ENCODE measurements at places on chromosomes 6 and 20. TPM values are rescaled to one million over a fixed set of nuclear protein-coding genes. Genes with fewer than 3 reads are reported as not detected.

Gene VPS52
- 59.8 TPM for polyA plus RNA-seq

Gene VPS16
- polyA plus RNA-seq: 33.5 TPM

Gene HDAC2
- polyA plus RNA-seq: 133 TPM

Gene LAMP5
- polyA plus RNA-seq: 4.6 TPM

Gene PLTP
- polyA plus RNA-seq: 25.2 TPM

Gene TMEM74B
- 58.5 TPM for polyA plus RNA-seq

Gene GGTLC1
- polyA plus RNA-seq: 0.16 TPM

Gene NDUFAF4
- polyA plus RNA-seq: 30.6 TPM

Gene SIRPB2
- 1.4 TPM for polyA plus RNA-seq

- peak; percentile 28 for DNase-seq
Observed at GRCh38 chr6:162538643-162539064, 188.9 kb downstream of the PRKN start.

GRCh38 chr6:146968041-146968760 is 236.0 kb upstream of the STXBP5 start:
- DNase-seq: no peak

DNA sequence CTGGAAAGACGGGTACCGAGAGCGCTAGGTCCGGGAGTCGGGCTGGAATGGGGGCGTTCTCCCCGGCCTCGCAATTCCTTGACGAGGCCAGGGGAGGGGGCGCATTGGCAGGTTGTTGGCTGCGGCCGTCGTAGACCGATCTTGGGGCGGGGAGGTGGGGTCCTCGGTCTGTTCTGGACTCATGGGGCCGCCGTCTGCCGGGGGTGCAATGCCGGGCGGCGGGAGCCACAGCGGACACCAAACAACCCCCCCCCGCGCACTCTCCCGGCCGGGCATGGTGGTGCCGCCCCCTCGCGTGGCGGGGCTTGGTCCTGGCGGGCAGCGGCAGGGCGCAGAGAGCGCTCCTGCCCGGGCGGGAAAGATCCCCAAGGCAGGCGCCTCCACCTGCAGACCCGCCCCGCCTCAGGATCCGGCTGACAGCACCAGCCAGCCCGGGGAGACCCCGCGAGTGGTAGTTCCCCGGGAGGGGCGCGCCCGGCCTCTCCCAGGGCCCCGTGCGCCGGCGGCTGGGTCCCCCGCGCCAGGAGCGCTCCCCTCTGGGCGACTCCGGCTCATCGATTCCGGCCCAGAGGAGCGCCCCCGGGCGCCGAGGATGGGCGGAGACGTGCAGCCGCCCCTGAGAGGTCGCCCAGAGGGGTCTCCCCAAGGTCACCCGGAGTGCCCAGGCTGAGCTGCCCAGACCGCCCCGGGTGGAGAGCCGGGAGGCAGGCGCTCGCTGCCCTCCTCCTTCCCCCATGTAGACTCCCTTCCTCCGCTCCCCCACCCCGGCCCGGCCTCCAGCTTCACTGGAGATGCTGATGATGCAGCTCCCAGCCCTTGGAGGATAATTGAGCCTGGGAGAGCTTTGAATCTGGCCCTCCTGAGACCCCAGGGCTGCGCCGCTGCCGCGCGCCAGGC is 709 bp downstream of the PPP1R16B start:
- DNase-seq: no peak

DNA sequence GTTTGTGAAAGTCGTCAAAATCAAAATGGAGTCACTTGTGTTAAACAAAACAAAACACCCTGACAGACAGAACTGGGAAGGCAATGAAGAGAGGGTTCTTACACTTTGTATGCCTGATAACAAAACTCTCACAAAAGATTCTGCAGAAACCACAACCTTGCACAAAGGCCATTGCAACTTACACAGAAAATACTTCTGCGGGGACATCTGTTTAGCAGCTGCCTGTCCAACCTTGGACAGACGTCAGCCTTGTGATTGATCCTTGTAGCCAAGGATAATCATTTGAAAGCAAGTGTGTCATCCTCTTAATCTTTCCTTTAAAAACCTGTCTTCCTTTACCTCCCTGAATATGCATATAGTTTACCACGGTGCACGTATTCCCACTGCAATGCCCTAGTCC is 17.0 kb upstream of the SLC22A3 start:
- DNase-seq: no peak

DNA sequence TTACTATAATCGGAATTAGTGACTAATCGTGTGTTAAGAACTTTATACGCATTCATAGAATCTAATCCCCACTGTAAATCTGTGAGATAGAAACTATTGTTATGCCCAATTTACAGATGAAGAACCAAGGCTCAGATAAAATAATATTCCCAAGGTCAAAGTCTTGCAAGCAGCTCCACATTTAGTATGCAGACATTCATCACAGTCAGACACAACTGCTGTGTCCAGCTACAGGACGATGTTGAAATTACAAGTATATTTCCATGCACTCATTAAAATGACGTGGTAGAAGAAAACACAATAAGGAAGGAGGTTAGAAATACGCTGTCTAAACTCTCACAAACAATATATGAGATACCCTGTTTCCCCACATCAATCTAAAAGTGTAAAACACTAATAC is 82.5 kb downstream of the PREX1 start:
- DNase-seq: no peak

- no peak for DNase-seq
Observed at GRCh38 chr6:16728513-16729182, 32.6 kb downstream of the ATXN1 start.

DNA sequence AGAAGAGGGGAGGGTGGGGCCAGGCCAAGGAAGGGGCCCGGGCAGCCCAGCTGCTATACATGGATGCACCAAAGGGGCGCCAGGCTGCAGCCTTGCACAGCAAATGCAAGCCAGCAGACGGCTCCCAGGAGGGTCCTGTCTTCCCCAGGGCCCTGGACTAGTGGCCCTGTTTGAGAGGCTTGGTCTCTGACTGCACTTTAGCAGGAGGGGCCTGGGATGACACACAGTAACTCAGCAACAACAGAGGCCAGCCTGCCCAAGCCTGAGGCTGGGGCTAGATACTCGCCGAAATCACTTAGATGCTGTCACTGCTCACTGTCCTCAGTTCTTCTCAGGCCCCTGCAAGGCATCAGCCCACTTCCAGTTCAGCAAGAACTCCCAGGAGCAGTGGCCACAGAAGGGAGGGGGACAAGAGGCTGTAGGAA is 73.5 kb downstream of the TRAM2 start:
- no peak for DNase-seq

GRCh38 chr6:122035173-122035572 is 364.3 kb upstream of the HSF2 start:
- DNase-seq: no peak

DNA sequence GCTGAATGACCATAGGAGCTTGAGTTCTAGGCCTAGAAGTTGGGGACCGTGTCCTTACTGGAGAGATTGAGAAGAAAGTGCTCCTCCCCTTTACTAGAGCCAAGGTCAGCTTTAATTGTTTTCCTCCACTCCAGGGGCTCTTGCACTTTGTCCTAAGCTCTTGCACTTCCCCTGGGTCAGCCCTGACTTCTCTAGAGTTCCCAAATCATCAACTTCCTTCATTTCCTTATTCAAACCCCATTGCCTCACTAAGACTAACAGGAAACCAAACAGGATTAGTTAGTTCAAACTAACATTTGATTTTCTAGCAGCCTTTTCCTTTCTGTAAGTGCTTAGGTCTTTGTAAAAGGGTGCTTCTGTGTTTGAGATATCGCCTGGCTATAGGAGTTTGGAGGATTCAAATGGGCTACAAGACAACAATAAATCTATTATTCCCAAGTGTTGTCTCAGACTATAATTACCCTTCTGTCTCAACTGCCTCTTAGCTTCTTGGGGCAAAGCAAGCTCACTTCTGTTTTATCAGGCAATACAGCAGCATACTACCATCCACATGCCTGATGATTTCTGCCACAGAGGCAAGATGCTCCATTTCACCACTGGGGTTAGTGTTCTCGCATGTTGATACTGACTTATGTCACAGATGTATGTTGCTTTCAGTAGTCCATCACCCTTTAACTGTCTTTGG is 12.8 kb upstream of the DTNBP1 start:
- DNase-seq: no peak

GRCh38 chr6:144879436-144879835 is 594.3 kb downstream of the UTRN start:
- no peak for DNase-seq

GRCh38 chr6:101716810-101717209 is 323.3 kb downstream of the GRIK2 start:
- DNase-seq: no peak

GRCh38 chr6:6495851-6496250 is 92.7 kb upstream of the LY86 start:
- no peak for DNase-seq

- DNase-seq: no peak
Observed at GRCh38 chr6:162173466-162173865, 554.1 kb downstream of the PRKN start.

DNA sequence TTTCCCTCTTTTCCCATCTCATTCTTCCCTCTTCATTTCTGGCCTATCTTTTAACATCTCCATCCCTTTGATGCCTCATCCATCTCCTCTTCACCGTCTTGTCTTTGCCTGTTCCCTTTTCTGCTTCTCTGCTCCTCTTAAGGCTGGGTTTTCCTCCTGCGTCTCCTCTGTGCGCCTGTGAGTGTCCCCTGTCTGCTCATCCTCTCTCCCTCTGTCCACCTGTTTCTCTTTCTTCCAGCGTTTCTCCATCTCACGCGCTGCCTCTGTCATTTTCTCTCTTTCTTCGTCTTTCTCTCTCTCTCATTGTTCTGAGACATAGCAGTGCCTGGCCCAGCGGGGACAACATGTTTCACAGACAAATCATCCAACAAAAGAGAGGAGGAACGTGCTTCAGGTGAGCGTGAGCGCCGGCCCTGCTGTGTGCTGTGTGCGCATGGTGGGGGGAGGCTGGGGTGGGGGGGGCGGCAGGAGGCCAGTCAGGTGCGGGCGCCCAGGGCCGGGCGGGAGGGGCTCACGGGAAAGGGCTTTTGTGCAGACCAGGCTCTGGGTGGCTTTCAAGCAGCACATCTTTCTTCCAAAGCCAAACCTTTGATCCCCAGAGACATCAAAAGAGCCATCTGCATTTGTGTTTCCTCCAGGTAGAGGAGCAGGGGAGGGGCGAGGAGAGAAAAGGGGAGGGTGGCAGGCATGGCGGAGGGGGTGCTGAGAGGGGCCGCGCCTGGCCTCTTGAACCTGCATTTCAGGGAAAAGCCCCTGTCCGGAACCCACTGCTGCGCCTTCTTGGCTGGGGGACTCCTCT is 121.3 kb downstream of the VEGFA start:
- no peak for DNase-seq

GRCh38 chr6:140046016-140046632 is 671.7 kb upstream of the CITED2 start:
- no peak for DNase-seq

GRCh38 chr6:24931718-24932691 is 3.8 kb downstream of the RIPOR2 start:
- DNase-seq: no peak

- no peak for DNase-seq
Observed at GRCh38 chr6:19465256-19465655, 371.9 kb upstream of the ID4 start.

DNA sequence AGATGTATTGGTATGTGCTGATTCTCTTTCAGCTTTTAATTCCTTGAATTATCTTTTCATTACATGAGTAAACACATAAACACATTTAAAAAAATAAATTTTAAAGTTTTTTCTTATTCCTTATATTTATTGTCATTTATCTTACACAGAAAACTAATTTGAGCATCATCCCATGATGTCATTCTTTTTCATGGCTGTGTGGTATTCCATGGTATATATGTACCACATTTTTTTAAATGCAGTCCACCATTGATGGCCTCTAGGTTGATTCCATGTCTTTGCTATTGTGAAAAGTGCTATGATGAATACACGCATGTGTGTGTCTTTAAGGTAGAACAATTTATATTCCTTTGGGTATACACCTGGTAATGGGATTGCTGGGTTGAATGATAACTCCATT is 33.3 kb downstream of the OTOR start:
- no peak for DNase-seq

GRCh38 chr6:84770521-84770920 is 6.1 kb upstream of the TBX18 start:
- no peak for DNase-seq

DNA sequence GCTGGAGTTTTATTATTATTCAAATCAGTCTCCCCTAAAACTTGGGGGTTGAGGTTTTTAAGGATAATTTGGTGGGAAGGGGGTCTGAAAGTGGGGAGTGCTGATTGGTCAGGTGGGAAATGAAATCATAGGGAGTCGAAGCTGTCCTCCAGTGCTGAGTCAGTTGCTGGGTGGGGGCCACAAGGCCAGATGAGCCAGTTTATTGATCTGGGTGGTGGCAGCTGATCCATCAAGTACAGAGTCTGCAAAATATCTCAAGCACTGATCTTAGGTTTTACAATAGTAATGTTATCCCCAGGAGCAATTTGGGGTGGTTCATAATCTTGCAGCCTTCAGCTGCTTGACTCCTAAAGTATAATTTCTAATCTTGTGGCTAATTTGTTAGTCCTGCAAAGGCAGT is 146.0 kb upstream of the SPACA1 start:
- DNase-seq: no peak

DNA sequence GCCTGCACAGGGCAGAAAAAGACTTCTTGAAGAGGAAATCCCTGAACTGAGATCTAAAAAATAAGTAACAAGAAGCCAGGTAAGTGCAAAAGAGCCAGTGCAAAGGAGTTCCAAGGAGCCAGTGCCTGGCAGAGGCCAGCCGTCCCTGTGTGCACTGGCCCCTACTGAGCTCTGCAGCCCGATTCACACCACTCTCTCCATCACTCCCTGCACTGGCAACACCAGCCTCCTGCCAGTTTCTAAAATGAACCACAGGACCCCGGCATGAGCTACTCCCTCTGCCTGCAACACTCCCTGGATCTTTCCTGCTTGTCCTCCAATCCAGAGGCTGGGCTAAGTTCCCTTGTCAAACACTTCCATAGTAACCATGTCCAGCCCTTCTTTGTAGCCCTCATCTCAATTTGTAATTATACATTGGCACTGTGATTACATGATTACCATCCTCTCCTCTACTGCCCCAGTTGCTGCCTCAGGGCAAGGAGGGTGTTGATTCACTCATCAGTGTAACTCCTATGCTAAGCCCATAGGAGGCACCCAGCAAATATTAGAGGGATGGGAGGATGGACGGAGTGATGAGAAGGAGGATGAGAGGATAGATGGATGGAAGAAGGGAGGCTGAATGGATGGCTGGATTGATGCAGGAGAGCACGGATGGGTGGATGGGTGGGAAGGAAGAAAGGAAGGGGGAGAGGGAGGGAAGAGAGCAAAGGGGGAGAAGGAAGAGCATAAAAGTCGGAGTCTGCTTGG is 49.3 kb downstream of the SIRPA start:
- no peak for DNase-seq

DNA sequence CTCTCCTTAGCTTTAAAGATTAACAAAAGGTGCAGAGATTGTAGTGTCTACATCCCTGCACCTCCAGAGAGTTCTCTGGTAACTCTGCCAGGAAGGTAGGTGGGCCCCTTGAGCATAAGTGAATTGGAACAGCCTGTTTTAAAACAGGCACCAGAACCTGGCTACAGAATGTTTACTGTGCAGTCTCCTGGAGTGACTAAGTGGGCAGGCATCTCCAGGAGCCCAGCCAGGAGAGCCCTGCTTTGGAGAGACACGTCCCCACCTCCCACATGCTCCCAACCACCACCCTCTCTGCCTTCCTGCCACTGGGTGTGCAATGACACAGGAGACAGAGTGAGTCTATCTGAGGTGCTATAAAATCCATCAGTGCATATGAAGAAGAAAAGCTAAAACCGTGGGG is 110.3 kb upstream of the EYA4 start:
- DNase-seq: no peak

Data from large intestine (tissue), 12 donors.